ENCODE measurements at places on chromosomes 2 and 18.

GRCh38 chr2:80139001-80139400, 165.6 kb downstream of the LRRTM1 start:
- no peak for DNase-seq

GRCh38 chr2:86482034-86482433, 40.9 kb downstream of the KDM3A start:
- no peak for DNase-seq

- no peak for DNase-seq
Observed at GRCh38 chr2:12331698-12332097, 385.0 kb upstream of the TRIB2 start.

DNA sequence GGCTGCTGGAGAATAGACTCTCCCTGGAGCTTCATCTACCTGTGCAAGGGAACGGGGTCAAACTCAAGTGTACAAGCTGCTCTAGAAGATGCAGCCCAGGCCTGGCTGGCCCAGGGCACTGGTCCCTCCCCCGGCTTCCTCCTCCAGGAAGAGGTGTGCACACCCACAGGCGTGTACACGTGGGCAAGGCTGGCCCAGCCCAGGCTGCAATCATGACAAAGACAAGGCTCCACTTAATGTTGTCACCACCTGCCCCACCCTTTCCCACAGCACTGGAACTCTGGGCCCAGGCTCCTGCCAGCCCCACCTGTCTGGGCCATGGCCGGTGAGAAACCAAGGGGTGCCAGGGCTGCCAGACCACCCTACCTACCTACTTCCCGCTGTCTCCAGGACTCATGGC, 29.6 kb upstream of the ALPP start:
- no peak for DNase-seq

DNA sequence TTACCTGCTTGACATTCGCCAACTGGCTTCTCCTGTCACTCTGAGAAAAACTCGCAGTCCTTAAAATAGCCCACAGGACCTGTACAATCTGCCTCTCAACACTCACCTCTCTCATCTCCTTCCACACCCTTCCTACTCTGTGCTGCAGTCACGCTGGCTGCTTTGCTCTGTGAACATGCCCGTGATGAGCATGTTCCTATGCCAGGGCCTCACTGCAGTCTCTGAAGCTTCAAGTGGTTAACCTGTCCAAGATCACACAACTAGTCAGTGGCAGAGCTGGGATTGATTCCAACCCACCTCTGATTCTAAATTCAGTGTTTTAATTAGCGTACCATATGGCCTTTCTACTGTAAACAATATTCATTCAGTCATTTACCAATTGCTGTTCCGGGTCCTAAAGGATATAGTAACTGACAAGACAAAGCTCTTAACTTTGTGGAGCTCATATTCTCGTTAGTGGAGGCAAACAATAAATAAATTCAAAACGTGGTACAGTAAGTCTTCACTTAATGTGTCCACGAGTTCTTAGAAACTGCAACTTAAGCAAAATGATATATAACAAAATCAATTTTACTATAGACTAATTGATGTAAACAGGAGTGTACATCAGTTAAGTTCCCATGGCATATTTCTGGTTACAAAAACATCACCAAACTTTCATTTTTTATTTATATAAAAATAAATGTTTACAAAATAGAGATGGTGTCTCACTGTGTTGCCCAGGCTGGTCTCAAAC, 38.9 kb upstream of the FBXO11 start:
- no peak for DNase-seq

DNA sequence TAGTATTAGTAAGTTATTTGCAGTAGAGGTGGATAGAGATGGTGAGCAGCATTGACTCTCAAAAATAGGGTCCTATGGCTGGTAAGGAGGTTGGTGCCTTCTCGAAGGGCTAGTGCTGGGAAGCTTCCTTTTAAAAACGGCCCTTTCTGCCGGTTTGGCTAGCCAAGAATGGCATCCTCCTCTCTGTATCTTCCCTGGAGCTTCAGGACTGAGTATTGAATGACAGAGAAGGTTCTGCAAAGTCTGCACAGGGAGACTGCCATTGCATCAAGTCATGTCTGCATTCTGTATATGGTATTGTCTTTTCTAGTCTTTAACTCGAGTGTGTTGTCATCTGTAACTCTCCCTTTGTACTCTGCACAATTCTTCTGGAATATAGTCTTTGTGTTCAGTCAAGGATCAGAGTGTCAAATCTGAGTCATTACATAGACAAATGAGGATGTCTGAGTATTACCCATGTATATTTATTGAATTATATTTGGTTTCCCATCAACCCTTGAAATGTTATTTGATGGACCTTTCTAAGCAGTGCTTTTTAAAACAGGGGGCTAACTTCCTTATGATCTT, 1.1 kb downstream of the LDLRAD4 start:
- DNase-seq = no peak

GRCh38 chr2:110143982-110144381, 28.4 kb upstream of the MALL start:
- no peak for DNase-seq

DNA sequence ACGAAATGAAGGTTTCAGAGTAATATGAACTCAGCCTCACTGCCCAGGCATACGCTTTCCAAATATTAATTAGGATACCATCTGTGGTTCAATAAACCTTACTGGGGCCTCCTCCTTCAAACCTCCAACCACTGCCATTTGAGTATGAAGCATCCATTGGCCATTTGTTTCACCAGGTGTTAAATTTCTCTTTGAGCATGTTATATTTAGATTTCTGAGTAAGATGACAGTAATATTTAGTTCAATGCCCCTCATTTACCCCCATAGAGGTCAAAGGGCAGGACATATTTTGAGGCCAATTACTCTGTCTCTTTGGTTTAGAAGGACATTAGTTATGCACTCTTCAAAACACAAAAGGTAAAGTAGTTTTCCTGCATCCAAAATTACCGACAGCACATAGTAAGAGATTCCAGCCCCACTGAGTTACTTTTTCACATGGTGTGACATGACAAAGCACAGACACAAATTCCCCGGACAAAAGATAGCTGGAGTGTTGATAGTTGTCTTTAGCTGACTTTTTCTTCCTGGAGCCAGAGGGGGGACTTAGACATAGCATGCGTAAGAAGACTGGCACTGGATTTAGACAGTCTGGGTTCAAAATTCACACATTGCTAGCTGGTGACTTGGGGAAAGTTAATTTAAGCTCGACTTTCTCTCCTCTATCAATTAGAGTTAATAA, 33.1 kb upstream of the LNPK start:
- DNase-seq = no peak

GRCh38 chr2:106631281-106631680, 144.1 kb downstream of the CD8B2 start:
- DNase-seq = no peak

- no peak for DNase-seq
Observed at GRCh38 chr18:21444465-21445212, 155.9 kb downstream of the ESCO1 start.

DNA sequence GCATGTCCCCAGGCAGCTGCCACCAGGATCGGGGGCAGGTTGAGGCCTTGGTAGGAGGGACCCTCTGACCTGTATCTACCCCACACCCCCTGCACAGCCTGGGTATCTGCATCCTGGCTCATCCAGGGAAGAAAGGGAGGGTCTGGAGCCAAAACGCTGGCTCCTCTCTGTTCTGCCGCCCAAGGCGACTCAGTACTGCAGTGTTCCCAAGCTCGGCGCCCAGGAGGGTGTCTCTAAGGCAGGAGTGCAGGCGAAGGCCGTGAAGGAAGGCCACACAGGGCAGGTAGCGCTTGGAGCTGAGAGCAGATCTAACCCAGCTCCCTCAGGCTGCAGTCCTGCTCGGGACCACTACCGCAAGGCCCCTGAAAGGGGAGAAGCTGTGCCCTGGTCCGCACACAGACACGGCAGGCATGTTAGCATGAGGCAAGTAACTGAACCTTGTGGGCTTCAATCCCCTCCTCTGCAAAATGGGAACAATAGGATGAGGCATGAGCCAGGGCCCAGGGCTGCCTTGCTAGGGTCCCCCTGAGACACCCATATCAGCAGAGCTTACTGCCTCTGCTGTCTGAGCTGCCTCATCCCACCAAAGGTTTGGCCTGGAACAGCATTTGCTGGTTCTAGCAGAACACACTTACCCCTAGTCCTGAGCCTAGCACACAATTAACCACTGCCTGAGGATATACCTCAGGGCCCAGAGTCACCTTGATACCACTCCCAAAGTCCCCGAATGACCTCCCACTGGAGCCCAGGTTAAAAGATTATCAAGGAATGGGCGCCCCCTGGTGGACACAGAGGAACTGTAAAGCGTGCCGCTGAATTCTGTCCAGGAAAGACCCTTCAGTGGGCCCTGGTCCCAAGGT, 6.5 kb downstream of the PTMA start:
- DNase-seq = peak; percentile 18

- DNase-seq = no peak
Observed at GRCh38 chr18:76847916-76848315, 25.6 kb downstream of the ZNF236 start.

DNA sequence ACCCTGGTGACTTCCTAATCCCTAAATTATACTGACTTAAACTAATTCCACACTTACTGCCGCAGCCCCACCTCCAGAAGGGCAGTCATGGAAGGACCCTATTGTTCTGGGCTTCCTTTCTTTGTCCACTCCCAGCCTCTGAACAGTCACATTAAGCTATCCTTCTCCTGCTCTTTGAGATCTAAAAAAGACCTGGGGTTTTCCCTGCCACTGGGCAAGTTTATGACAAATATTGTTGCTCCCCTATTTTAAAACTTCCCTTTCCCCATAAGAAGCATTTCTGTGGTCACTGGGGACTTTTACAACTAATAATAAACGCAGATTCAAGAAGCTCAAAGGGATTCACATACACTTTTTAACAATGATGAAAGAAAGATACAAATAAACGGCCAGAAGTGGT, 47.2 kb upstream of the XPO1 start:
- DNase-seq = no peak

GRCh38 chr2:190328573-190329147, 9.0 kb upstream of the HIBCH start:
- DNase-seq = no peak

DNA sequence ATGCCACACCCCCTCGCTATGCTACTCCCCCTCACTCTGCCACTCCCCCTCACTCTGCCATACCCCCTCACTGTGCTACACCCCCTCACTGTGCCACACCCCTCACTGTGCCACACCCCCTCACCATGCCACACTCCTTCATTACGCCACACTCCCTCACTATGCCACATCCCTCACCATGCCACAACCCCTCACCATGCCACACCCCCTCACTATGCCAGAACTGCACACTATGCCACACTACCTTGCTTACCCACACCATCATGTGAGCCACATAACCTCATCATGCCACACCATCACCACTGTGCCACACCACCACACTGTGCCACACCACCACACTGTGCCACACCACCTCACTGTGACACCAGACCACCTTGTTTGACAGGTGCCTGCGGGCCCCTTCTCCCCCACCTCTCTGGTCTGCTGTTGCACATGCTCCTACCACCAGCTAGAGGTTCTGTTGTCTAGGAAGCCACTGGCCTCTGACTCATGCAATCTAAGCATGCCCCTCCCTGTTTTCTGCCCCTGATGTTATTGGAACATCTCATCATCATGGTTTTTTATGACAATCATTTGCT, 22.0 kb downstream of the MARCHF4 start:
- no peak for DNase-seq

DNA sequence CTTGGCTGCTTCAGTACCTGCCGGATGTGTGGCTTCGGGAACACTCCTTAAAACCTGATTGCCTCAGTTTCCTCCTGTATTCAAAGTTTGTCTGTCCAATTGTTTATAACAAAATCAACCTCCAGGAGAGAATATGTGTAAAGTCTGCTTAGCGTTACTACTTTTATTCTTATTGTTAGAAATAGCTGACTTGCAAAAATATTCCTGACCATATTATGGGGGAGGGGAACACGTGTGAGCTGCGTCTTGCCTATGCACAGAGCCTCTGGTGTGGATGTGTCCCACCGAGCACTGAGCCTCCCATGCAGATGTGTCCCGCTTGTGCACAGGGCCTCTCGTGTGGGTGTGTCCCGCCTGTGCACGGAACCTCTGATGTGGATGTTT, 82.5 kb downstream of the DCDC2C start:
- DNase-seq = no peak

DNA sequence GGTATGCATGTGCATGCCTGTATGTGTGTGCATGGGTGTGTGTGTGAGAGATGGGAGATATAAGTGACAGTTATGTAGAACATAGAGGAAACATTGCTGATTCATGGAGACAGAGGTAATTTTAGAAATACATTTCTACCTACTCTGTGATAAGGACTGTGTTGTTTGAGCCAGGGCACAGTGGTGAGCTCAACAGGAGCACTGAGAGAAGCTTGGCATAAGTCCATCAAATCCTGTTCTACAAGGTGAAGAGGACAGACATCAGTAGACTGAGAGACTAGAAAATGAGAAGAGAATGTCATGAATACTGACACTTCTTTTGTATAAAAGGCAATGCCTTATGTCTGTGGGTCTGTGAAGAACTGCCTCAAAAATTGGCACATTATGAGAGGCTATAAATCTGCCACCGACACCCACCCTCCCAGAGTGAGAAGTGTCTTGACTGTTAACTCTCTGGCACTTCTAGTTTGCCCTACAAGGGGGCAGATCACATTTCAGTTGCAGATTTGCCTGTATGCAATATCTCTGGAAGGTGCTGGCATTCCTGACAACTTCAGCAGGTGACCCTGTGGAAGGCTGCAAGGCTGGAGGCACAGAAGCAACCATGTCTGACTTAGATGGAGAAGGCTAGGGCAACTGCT, 962.3 kb upstream of the NRXN1 start:
- no peak for DNase-seq

DNA sequence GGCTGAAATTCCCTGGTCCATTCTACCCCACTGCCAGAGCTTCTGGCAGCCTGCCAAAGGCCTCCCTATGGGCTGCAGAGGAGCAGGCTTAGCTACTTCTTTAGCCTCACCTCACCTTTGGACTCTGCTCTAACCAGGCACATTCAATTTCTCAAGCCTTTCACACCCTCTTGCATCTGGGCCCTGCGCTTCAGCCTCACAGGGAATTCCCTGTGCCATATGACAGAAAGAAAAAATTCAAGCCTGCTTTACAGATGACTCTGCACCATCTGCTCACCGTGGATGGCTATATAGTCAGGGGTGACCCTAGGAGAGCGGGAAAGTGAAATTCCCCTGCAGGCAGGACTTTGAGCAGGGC, 62.5 kb downstream of the REEP1 start:
- DNase-seq = no peak

Measured in C1 segment of cervical spinal cord (tissue), 14 donors.